ENCODE measurements at places on chromosomes 5 and 9.

GRCh38 chr9:806285-807156 is 35.0 kb upstream of the DMRT1 start:
- DNase-seq = no peak

GRCh38 chr5:38249301-38249700 is 9.1 kb upstream of the EGFLAM start:
- no peak for DNase-seq

DNA sequence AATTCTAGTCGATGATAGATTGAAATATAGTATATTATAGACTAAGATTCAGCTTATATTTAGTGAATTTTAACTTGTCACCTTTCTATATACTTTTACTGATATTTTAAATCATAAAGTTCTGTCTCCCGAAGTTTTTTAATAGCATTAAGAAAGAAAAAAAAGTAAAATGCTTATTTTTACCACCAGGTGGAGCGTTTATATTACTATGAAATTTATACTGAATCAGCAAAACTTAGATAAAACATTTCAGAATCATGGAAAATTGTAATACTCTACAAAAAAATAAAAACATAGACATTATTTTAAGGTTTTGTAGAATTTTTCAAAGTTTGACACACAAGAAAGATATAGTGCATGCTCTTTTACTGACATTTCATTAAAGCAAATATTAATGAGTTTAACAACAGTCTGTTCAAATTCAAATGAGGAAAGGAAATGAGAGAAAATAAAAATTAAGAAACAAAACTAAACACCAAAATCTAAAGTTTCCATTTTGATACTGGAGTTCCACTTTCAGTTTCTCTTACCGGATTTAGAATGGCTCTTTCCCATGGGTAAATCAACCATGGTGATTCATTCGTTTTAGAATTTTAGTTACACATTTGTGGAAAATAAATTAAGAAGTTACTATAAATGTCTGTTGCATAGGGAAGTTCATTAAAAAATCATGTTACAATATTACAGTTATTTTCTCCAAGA is 1035.3 kb downstream of the CDH12 start:
- DNase-seq = no peak

GRCh38 chr5:177146891-177147638 is 13.5 kb downstream of the NSD1 start:
- DNase-seq = no peak

DNA sequence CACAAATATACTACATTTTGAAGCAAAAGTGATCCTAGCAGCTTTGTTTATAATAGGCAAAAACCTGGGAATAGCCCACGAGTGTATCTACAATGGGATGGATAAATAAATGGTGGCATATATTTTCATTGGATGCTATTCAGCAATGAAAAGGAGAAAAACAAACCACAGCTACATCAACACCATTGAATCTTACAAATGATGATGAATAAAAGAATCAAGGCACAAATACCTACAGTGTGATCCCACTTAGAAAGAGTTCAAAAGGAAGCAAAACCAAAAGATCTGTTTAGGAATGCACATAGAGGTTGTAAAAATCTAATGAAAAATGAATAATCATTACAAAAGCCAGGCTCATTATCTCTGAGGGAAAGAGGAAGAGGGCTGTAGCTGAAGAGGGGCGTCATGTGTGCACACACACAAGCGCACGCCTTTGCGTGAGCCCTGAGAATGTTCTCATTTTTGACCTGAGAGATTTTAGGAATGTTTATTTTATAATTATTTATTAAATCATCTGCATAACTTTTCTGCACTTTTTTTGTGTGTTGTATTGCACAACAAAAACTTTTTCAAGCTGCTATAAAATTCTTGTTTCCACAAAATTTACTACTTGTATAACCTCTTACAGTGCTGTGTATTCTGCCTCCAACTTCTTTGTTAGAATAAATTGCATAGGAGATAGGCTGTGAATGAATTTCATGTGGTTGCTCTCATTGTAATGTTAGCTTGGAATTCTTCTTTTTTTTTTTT is 5.9 kb upstream of the RHOBTB3 start:
- DNase-seq = no peak

DNA sequence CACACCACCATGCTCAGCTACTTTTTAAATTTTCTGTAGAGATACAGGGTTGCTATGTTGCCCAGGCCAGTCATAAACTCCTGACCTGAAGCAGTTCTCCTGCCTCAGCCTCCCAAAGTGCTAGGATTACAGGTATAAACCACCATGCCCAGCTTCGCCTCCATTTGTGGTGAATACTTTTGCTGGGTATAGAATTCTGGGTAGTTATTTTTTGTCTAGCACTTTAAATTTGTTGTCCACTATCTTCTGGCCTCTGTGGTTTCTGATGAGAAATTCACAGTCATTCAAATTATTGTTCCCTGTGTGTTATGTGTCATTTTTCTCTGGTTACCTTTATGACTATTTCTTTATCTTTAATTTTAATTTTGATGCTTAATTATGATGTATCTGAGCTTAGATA is 57.7 kb upstream of the EXOC3 start:
- DNase-seq = no peak

DNA sequence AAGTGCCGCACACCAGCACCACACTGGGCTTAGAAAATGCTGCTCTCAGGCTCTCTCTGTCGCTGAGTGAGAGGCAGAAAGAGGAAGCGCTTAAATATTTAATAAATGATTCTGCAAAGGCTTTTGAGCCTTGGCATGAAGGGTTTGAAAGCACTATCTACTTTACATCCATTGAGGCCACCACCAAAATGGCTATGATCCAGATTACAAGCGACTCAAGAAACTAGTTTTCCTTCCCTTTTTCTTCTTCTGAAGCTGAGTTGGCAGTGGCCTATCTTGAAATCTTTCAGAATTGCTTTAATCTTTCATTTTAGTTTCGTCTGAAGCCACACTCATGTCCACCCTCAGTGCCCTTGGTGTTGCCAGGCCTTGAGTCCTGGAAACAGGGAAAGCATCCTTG is 59.5 kb downstream of the EBF1 start:
- DNase-seq = no peak

DNA sequence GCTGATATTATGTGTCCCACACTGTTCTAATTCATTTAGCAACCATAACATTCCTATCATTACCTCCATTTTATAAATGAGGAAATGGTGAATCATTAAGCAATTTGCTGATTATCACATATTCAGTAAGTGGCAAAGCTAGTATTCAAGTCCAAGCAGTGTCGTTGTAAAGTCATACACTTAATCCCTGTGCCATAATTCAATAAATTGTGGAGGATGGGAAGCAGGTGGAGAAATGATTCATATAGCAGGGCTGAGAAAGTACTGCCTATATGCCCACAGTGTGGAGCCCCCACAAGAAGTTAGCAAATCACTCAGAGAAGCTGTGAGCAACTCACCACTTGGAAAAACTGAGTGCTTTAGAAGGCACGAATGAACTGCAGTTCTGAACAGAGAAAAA is 691.0 kb downstream of the PTPRD start:
- no peak for DNase-seq

- no peak for DNase-seq
Observed at GRCh38 chr5:167294882-167295680, 996.4 kb upstream of the WWC1 start.

GRCh38 chr5:151222790-151223446 is 974 bp downstream of the CCDC69 start:
- no peak for DNase-seq

DNA sequence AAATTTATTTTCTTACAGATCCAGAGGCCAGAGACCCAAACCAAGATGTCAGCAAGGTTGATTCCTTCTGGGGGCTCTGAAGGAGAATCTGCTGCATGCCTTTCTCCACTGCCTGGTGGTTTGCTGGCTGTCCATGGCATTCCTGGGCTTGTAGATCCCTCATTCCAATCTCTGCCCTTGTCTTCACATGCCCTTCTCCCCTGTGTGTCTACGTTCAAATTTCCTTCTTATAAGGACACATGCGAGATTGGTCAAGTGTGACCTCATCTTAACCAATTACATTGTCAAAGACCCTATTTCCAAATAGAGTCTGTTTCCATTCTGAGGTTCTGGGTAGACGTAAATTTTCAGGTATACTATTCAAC is 84.5 kb upstream of the RAI14 start:
- DNase-seq = no peak

- no peak for DNase-seq
Observed at GRCh38 chr5:152246401-152246800, 158.7 kb downstream of the NMUR2 start.

GRCh38 chr9:114263853-114264510 is 58.9 kb upstream of the ORM1 start:
- DNase-seq = no peak

DNA sequence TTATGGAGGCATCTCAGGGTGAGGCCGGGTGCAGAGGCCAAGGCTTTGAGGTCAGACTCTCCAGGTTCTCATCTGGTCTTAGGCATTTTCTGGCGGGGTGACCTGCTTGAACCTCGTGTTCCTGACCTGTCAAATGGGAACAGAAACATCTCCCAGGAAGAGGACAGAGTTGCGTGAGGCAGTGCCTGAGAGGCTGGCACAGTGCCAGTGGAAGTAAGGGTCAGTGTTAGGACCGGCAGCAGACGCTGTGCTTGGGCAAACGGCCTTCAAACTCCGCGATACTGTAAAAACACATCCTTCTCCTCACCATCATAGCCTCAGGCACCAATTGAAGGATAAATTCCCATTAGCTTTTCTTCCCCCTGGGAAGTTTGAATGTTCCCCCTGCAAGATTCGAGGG is 55.6 kb upstream of the FCN2 start:
- no peak for DNase-seq

GRCh38 chr5:113039229-113039933 is 62.8 kb downstream of the DCP2 start:
- no peak for DNase-seq

DNA sequence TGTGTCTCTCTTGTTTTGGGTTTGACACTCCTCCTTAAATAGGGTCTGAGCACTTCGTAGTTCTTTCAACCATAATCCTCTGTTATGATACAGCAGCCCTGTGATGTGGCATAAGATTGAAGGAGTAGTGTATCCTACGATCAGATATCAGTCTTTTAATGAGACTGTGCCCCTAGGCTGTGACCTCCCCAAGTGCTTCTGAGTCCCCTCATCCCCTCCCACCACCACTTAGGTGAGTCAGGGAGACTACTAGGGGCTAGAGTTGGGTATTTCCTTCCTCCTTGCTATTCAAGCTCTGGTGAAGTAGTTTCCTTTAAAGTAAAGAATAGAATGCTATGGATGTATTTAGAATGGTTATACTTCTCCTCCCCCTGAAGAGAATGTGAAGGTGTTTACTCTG is 637.2 kb upstream of the GRAMD2B start:
- DNase-seq = no peak

DNA sequence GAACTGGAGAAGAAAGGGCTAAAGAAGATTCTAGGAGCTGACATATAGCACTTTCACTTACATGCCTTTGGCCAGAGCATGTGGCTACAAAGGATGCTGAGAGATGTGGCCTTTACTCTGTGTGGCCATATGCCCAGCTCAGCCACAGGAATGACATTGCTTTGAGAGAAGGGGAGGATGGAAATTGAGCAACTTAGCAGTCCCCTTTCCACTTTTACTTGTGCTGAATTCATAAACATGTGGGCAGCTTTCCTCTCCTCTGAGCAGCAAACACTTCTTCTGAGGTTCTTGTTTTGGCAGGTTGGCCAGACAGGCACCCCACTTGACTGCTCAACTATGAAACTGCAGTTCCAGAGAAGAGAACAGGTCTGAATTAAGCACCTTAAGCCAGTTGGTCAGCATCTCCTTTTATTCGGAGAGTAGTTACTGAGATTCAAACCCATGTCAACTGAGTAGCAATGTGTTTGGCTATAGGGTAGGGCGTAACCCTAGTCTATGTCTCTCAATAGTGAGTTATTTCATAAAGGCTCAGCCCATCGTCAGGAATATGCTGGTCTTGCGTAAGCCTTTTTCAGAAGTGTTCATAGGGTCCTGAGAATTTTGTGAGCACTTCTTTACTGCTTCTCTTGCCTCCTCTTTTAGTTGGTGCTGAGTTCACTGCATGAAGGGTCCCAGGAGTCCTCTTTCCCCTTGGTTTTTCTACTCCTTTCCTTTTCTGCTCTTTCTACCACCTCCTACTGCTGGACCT is 134.5 kb downstream of the PALM2AKAP2 start:
- no peak for DNase-seq

DNA sequence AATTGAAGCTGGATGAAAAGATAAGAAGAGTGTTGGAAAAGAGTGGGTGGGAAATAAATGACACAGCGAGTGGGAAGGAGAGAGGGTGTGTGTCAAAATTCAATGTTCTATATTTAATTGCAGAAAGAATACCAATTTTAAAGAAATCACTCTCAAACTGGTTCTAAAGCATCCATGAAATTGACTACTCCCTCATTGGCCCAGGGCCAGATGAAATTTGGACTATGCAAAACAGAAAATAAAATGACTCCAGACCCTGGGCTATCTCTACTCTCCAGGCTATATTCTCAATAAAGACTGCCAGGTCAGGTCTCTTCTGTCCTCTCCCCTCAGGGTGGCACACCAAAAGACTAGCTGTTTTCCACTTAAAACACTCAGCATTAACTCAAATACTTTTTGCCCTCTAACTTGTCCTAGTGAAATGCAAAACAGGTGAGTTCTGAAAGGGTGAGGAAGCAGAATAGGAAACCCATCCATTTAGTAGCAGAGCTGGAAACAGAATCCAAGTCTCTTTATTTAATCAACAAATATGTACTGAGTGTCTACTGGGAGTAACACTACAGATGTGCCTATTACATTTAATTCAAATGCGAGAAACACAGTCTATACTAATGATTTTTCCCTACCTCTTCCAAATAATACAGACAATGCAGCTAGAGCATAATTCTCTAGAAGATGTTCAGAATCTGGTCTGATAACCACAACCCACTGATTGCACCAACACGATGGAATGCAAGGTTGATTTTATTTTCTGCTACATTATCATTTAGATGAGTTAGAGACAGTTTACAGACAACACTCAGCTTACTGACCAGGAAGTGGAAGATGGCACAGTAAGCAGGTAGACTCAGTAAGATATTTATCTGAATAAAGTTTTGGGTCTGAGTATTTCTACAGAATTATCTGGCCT is 42.1 kb downstream of the EFCAB9 start:
- no peak for DNase-seq

- DNase-seq = no peak
Observed at GRCh38 chr5:123208668-123209501, 119.8 kb downstream of the PRDM6 start.

- DNase-seq = no peak
Observed at GRCh38 chr9:97366476-97366875, 45.4 kb upstream of the TDRD7 start.

DNA sequence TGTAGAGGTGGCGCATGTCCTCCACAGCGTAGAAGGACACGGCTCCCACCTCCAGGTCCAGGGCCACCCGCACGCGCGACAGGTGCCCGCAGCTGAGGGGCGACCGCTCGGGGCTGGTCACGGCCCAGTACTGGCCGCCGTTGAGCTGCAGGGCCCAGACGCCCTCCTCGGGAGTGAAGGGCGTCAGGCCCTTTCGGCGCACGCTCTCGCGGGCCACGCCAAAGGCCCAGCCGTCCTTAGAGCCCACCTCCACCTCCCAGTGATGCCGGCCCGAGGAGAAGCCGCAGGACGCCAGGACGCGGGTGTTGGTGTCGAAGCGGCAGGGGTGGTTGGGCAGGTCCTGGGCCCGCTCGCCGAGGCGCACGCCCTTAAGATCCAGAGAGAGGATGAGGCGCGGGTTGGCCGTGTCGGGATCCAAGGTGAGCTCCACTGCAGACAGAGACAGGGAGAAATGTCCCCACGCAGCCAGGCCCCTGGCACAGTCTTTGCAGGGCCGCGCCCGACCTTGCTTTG is 9.7 kb downstream of the TRIM7 start:
- DNase-seq = no peak

- DNase-seq = no peak
Observed at GRCh38 chr5:167709625-167710024, 581.8 kb upstream of the WWC1 start.

Measured in stimulated activated CD4-positive, alpha-beta T cell treated with anti-CD3 and anti-CD28 coated beads, Interleukin-1b, Interleukin-23, amount 100 ng/mL, for 24 hours (primary cell).